ENCODE measurements at places on chromosomes 3 and 15. TPM values are rescaled to one million over a fixed set of nuclear protein-coding genes. Genes with fewer than 3 reads are reported as not detected.

DNA sequence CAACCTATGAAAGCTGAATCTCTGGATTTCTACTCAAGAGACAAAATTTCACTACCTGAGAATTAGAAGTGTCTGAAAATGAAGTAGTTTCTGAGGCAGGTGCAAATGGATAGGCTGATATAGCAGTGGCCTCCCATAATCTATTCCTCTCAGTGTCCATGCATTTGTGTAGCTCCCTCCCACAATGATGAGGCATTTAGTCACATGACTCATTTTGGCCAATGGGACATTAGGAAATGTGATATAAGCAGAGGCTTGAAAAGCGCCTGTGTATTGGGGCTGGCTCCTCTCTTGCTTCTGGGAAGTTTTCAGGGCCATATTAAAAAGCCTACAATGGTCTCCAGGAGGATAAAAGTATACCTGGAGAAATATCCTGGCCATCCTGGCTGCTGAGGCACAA, 79.7 kb upstream of the MRPL3 start:
- DNase-seq: no peak

GRCh38 chr3:127043731-127044510, 61.0 kb downstream of the PLXNA1 start:
- DNase-seq: no peak

The UROC1 gene
- not detected for total RNA-seq

GRCh38 chr3:101879102-101879501, 29.8 kb downstream of the NFKBIZ start:
- DNase-seq: no peak

The ZDHHC19 gene
- total RNA-seq: not detected

GRCh38 chr3:128492671-128493569, at the start of gene GATA2:
Gene GATA2, minus strand, starts transcription at chr3:128493201. Its CDS starts 6,170 bp downstream, at chr3:128487031.
- DNase-seq: no peak

- no peak for DNase-seq
Measured at GRCh38 chr15:39574427-39574826, 6.5 kb upstream of the THBS1 start.

The MYL3 gene
- 5.9 TPM for total RNA-seq

- DNase-seq: no peak
Measured at GRCh38 chr15:95988574-95988887, 342.0 kb upstream of the NR2F2 start.

The CYP11A1 gene
- 1.1 TPM for total RNA-seq

GRCh38 chr3:176967522-176967921, 229.8 kb downstream of the TBL1XR1 start:
- DNase-seq: no peak

DNA sequence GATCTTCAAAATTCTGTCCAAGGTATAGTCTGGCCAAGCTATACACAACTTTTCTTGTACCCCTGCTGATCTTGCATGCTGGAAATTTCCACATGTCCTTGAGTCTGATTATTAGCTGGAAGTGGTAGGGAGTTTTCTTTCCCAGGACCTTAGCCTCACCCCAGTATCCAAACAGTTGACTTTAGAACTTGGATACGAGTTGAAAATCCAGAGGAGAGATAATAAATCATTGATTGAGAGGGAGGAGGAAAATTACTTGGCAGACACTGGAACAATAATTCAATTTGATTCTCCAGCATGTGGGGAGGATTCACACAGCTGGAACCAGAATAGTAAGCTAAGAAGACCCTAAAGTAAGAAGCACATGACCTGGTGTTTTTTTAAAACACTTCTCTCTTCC, 116.4 kb downstream of the IL5RA start:
- no peak for DNase-seq

DNA sequence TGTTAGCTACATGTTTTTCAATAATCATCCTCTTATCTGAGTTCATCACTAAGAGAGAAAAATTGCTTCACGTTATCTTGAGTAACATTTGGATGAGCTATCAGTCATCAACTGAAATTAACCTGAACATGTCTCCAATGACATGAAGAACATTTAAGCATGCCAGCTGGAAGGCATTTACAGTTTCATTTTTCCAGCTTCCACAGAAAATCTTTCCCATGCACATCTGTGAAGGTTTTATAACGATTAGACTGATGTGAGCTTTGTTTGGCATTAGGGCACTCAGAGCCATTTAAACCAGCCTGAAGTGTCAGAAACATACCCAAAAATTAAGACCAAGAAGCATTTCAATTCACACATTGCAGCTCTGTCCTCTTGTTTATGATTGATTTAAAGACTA, 235.8 kb upstream of the ARHGEF26 start:
- DNase-seq: no peak

GRCh38 chr3:63338351-63338750, 60.2 kb downstream of the SYNPR start:
- DNase-seq: no peak

The IL5RA gene
- not detected for total RNA-seq

The KY gene
- total RNA-seq: not detected

DNA sequence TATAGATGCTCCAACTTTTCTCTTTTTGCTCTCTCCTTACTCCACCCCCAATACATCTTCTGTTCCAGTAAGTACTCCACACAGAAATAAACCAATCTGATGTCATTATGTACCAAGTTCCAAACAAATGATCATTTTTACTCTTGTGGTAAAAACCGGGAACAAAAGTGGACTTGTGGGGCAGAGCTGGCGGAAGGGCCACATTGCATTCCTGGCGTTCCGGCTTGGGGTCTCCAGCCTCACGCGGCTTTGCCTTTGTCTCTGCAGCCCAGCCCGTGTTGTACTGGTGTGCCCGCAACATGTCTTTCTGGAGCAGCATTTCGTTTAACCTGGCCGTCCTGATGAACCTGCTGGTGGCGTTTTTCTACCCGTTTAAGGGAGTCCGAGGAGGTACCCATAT, 184.4 kb upstream of the BHLHE40 start:
- no peak for DNase-seq

The ZPLD1 gene
- total RNA-seq: not detected

GRCh38 chr3:123586131-123586530, 1.3 kb upstream of the HACD2 start:
- no peak for DNase-seq
